ENCODE measurements at places on chromosomes 7 and 10.

DNA sequence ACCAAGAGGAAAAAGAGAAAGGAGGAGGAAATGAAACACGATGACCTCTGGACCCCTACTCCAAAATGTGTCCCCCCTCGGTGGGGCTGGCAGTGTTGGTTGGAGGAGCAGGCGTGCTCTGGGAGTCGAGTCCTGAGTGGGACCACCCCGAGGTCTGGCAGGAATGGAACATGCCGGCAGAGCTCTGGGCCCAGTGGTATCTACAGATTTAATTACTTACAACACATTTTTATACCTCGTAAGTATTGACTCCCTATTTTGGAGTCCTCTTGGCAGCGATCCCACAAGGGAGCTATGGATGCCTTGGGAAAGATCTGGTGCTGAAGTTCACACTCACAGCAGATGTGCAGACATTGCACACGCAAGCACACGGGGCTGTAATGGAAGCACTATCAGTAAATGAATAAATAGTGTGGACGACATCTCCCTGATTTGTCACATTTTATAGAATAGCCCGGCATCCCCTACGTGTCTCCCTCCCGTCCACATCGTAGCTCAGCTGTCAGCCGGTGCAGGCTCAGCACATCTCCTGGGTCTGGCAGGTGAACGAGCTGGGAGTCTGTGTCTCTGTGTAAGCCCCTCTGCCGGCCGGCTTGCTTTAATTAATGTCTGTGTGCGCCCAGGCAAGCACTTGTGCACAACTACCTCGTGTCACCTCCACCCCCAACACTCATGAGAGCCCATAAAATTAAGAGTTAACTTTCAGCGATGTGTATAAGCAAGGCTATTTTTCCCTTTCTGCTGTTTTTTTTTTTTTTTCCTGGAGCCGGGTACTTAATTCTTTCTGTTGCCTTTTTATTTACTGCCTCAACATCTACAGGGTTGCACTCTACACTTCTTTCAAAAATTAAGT, 603.2 kb downstream of the LRMDA start:
- DNase-seq: no peak

DNA sequence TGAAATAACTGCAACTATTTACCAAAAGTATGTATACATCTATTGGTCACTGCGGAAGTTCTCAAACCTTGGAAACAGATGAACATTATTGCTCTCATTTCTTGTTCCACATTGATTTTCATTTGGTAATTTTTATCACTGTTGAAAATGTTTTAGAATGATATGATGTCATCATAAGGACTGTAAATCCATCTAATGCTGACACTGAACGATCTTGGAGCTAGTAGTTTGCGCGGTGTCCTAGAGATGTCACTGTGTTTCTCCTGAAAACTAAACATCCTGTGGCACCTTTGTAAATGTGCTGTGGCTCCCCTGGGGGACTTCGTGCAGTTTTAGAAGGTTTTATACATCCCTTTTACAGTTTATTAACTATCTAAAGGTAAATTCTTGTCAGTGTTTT, 73.5 kb downstream of the DNAJB9 start:
- no peak for DNase-seq

DNA sequence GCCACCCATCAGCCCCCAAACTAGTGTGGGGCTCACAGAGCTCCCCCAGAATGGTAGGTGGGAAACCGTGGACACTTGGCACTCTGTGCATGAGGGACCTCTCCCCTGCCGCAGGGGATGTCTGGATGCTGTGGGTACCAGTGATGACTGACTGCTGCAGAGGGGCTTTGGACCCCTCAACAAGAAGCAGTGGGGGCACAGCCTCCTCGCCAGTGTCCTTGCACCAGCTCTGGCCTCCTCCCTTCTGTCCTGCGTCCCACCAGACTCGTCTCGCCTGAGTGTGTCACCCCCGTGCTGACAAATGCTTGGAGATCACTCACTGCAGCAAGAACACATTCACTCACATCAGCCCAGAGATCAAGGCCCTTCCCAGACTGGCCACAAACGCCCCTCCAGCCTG, 37.3 kb upstream of the R3HCC1L start:
- DNase-seq: no peak

- DNase-seq: no peak
Measured at GRCh38 chr7:133688483-133689239, 435.8 kb downstream of the EXOC4 start.

DNA sequence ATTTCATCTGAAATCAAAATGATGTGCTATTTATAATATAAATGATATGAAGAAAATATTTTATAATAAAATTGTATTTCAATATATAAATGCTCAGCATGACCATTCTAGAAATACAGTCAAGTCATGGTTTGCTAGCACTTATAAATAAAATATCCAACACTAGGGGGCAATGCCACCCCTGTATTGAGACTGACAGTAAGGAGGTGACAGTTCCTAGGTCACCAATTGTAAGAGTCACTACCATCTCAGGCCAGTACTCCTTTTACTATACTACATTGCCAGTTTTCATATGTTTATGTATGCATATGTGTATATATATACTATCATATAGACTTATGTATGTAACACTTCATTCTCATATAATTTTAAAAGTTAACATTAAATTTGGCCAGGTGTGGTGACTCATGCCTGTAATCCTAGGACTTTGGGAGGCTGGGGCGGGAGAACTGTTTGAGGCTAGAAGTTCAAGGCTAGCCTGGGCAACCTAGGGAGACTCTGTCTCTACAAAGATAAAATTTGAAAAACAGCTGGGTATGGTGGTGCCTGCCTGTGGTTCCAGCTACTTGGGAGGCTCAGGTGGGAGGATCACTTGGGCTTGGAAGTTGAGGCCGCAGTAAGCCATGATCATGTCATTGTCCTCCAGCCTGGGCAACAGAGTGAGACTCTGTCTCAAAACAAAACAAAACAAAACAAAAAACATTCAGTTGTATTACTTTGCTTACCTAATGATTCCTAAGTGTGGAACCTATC, 2.4 kb upstream of the CNOT4 start:
- DNase-seq: peak; percentile 39

Data from activated naive CD4-positive, alpha-beta T cell treated with anti-CD3 and anti-CD28 coated beads, Interleukin-2, amount 10 ng/mL, durations not matched to agents 7 days and 5 days (primary cell).